Kidney glomerular epithelial cell (primary cell): ENCODE measurements at places on chromosomes 1 and 21.

GRCh38 chr1:17531682-17532487, 7.6 kb upstream of the ARHGEF10L start:
- no peak for DNase-seq

DNA sequence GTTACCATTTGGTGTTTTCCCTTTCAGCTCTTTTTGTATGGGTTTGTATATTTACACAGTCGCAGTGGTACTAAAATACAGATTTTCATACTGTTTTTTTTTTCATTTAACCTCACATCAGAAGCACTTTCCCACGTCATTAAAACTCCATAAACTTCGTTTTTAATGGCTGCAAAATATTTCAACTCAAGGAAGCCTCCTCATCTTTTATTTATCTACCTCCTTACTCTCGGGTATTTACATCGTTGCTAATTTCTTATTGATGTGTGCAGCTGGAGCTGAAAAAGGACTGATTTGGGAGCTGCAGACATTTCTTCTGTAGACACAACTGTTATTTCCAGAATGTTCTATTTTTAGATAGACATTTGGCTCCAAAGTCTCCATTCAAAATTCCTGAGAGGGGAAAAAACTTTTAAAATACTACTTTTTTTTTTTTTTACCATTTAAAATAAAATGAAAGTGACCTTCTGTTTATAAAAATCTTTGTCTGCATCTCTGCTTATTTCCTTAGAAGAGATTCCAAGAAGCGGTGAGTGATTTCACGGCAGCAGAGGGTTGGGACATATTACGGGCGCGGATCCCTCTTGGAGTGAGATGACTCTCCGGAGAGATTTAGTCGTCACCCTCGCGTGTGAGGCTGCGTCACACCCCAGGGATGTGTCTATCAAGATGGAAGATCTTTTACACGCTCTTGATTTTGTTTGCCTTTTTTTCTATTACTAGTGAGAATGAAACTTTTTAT, 10.1 kb downstream of the RUNX3 start:
- DNase-seq, result no peak

- no peak for DNase-seq
Measured at GRCh38 chr1:219433001-219433400, 179.9 kb downstream of the ZC3H11B start.

DNA sequence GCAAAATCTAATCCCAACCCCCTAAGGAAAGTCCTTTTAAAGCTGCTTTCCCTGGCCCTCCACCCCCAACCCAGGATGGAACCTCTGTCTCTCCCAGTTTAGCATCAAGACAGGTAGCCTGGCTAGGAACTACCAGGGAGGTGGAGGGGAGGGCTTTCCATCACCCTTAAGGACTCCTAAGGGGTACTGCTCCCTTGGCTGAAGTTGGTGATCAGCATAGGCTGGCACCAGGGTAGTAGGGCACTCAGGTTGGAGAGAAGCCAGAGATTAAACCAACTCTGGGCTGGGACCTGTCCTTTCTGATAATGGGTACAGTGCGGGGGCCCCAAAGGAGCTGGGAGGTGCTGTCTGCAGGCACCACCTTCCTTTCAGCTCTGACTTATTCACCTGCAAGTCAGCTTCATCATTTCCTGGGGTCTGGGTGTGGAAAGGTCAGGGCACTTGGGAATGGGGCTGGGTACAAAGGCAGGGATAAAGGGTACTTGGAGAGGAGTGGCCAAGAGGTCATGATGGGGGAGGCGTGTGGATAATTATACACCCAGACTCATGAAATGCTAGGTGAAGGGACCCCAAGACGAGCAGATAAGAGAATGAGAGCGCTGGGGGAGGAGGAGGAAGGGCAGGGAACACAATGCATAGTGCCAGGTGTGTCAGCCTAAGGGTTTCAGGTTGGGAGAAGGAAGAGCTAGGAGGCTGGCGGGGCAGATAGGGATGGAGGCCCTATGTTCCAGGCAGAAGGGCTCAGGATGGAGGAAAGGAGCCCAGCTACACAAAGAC, 1.2 kb downstream of the ARHGEF2 start:
- no peak for DNase-seq

- DNase-seq, result no peak
Measured at GRCh38 chr1:243379208-243379607, 123.4 kb downstream of the SDCCAG8 start.

DNA sequence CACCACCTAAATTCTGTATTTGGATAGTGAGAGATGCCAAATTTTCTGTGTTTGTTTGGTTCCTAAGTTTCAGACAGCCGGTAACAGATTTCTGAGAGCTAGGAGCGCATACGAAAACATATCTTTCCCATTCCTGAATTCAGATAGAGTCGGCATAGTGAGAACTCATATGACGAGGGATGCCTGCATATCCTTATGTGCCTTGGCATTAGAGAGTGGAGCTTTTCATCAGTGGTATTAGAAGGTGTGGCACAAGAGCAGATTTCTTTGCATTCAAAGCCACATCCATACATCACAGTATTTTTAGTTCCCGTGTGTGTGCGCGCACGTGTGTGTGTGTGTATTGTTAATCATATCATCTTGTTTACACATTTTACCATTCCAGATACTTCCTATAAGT, 85.8 kb downstream of the ATP5PO start:
- no peak for DNase-seq

DNA sequence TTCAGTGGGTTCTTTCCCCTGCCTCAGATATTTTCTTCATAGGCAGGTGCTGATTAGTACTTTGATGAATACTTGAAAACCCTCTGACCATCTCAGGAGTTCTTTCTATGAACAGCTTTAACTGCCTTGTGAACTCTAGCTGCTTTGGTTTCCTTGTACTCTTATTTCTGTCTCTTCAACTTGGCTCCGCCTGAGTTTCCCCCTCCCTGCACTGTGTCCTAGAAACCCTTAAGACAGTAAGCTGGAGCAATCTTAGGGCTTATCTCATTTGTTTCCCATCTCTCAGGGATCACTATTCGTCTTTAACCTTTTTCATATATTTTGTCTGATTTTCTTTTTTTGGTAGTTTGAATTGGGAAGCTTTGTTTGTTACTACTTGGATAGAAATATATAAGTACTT, 99.1 kb downstream of the PKN2 start:
- DNase-seq, result no peak

GRCh38 chr21:25171438-25171837, 435.8 kb downstream of the MRPL39 start:
- DNase-seq, result peak; percentile 12

DNA sequence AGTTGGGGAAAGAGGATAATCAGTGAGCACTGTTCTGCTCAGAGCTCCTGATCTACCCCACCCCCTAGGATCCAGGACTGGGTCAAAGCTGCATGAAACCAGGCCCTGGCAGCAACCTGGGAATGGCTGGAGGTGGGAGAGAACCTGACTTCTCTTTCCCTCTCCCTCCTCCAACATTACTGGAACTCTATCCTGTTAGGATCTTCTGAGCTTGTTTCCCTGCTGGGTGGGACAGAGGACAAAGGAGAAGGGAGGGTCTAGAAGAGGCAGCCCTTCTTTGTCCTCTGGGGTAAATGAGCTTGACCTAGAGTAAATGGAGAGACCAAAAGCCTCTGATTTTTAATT, 42.7 kb downstream of the YARS1 start:
- no peak for DNase-seq

DNA sequence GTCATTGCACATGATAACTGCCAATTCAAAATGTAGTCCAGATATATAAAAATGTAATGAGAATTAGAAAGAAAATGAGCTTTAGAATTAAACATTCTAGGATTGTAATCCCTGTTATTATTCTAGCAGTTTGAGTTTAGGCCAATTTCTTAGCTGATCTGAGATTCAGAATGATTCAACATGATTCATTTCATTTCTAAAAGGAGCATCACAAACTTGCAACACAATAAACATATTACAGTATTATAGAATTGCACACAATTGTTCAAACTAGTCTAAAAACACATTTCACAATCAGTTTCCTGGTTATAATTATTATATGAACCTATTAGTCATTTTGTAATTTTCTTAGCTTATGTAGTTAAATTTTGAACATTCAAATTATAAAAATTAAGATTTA, 43.3 kb upstream of the TSHB start:
- no peak for DNase-seq

DNA sequence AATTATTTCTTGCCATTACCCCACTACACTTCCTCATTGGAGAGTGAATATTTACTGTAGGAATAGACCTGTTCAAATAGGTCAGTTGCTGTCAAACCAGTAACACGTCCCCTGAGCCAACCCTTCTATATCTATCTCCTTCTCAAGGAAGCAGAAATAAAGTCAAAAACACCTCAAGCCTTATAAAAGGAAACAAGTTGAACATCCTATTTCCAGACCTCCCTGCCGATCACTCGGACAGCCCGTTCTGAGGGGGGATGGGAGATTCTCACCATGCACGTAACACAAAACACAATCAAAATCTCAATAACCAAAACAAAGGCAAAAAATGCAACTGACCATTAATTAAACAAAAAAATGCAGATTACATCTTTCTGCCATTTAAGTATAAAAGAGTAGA, 121.5 kb upstream of the KRTAP19-8 start:
- DNase-seq, result no peak

- no peak for DNase-seq
Measured at GRCh38 chr1:223487887-223488259, 94.7 kb downstream of the CCDC185 start.

DNA sequence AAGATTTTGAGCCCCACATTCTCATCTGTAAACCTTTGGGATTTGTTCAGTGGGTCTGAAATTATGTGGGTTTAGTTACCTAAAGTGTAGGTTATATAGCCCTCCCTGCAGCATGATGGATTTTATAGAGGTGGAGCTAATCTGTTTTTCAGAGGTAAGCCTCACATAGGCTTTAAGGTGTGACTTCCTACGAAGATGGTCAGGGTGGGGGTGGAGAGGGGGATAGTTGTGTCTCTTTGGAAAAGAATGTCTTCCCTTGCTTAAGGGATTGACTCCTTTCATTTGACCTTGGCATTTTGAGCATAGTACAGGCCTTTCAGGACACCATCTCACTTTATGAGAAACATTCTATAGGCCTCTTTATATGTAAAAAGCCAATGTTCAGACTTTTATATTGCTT, 3.4 kb downstream of the CACHD1 start:
- no peak for DNase-seq

GRCh38 chr1:69167876-69168275, 399.8 kb upstream of the LRRC7 start:
- DNase-seq, result no peak

GRCh38 chr1:201653233-201653632, 114.3 kb downstream of the NAV1 start:
- DNase-seq, result no peak

DNA sequence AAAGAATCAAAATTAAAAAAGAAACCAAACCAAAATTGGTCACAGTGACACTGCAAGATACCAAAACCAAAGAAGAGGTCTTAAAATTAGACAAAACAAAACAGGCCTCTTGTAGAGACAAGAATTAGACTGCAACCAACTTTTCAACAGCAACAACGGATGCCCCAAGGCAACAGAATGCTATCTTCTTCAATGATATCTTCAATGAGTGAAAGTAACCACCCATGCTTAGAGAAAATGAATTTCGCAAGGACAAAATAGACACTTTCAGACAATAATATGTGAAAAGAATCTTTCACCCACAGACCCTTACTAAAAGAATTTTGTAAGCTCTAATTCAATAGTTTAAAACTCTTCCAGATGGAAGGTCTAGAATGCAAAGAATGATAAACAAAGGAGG, 41.7 kb downstream of the USP48 start:
- no peak for DNase-seq

GRCh38 chr1:107480548-107481415, 339.9 kb downstream of the NTNG1 start:
- DNase-seq, result no peak

GRCh38 chr21:44889625-44890337, 16.3 kb upstream of the PTTG1IP start:
- no peak for DNase-seq

DNA sequence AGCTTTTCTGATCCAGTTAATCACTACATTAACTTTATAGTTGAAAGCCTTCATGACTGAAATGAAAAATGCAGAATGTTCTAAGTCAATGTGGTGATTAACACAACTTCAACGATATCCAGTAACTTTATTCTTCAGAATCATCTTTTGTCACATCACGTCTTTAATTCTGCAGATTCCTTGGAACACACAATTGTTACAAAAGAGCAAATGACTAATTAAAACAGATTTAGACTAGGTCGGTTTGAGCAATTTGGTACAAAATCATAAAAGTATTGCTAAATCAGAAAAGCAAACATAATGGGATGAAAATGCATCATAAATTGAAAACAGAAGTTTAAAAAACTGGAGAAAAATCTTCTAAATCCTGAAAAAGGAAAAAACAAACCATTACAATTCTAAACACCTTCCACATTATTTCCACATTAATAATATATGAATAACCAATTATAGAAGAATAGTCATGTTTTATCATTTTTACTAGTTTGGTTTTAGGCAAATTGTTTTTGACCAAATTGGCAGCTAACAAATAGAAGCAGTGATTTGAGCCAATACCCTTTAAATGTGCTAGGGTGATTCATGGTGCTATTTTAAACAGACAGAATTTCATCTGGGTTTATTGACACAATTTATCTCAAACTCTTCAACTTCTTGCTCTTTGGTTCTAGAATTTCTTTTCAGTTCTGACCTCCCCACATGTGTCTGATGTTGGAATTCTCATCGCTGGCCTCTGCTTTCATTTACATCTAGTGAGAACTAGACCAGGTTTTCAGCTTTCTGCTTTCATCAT, 468.1 kb upstream of the PTBP2 start:
- no peak for DNase-seq

- peak; percentile 26 for DNase-seq
Measured at GRCh38 chr1:89274411-89274857, 1.8 kb upstream of the GBP5 start.

- DNase-seq, result no peak
Measured at GRCh38 chr1:181508486-181509165, 25.3 kb downstream of the CACNA1E start.

DNA sequence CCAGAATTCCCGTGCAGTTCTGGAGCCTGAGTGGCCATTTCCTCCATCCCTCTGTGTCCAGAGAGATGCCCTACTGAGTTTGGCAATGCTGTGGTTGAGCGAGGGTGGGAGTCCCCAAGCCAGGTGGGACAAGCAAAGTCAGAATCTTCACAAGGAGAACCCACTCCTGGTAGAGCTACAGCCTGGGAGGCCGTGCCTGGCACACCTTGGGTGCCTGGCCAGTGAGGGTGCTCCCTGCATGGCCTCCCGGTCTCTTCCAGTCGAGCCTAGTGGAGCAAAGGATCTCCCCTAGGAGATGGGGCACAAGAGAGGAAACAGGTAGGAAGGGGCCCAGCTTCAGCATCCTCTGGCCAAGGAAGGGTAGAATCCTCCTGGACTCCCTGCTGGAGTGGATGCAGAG, 57.9 kb downstream of the H3-3A start:
- DNase-seq, result no peak

GRCh38 chr1:161001525-161001924, 19.4 kb downstream of the F11R start:
- no peak for DNase-seq

- DNase-seq, result no peak
Measured at GRCh38 chr1:180954801-180955165, 42.1 kb downstream of the KIAA1614 start.

DNA sequence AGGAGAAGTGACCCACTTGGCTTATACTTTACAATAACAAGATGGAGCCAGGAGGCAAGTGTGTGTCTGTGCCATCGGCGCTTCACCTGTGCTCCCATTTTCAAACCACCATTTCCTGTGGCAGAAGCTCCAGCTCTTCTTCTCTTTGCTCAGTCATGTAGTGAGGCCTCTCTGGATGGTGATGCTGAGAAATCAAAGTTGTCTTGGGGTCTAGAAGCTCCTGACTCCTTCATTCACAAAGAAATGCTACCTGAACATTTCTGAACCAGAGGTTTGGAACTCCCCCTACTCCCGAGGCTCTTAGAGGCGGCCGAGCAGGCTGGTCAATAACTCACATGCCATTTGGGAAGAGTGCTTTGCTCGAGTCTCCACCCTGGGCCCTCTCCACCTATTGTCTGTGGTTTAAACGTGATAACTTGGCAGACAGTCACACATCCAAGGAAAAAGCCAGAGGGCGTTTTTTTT, 18.0 kb downstream of the SLAMF1 start:
- DNase-seq, result no peak
